AG09309 (cell line): ENCODE measurements at places on chromosomes 4 and X.
A peak's percentile ranks its signal among the peaks of the same experiment; 100 is the strongest.

DNA sequence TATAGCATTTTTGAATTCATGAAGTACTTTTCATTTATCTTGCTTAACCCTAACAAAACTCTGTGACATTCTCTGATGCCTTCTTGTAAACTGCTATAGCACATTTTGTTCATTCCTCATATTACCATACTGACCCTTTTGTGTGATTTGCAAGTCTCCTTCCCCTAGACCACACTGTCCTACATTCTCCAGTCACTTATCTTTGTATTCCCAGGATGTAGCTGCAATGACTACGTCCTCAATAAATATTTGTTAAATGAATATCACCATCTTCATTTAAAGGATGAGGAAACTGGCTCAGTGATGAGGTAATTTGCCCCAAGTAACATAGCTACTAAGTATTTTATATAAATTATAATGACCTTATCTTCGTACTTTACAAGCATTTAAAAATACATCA lies 11.9 kb downstream of the HUWE1 start:
- DNase-seq = no peak

DNA sequence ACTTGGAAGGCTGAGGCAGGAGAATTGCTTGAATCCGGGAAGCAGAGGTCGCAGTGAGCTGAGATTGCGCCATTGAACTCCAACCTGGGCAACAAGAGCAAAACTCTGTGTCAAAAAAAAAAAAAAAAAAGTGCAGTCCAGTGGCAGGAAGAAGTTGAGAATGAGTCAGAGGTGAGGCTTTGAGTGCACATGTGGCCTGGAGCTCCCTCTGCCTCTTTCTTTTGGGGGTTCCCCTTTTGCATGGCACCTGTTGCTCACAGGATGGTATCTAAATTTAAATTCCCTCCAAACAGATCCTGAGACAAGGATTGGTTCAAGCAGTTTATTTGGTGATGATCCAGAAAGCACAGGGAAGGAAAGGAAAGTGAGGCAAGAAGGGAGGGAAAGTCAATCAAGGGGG lies 151.4 kb upstream of the STX18 start:
- no peak for DNase-seq

DNA sequence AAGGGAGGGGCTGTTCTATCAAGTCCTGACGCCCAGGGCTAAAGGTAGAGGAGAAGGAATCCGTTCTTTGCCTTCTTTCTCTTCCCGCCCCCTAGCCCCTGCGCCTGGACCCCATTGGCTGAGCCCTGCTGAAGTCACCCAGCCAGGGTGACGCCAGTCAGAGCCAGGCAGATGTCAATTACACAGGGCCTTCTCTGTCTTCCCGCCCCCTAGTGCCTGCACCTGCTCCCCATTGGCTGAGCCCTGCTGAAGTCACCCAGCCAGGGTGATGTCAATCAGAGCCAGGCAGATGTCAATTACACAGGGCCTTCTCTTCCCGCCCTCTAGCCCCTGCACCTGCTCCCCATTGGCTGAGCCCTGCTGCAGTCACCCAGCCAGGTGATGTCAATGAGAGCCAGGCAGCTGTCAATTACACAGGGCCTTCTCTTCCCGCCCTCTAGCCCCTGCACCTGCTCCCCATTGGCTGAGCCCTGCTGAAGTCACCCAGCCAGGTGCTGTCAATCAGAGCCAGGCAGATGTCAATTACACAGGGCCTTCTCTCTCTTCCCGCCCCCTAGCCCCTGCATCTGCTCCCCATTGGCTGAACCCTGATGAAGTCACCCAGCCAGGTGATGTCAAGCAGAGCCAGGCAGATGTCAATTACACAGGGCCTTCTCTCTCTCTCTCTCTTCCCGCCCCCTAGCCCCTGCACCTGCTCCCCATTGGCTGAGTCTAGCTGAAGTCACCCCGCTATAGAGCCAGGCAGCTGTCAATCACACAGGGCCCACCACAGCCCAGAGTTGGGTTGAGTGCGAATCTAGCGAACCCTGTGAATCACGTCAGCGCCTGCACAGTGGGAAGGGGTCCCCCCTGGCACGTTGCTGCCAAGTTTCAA lies 46.4 kb downstream of the ASMT start:
- DNase-seq = no peak

GRCh38 chr4:169566021-169566818 lies 46.2 kb downstream of the NEK1 start:
- DNase-seq = peak; percentile 27

GRCh38 chr4:6546681-6547447 lies 28.1 kb upstream of the MAN2B2 start:
- DNase-seq = peak; percentile 16

DNA sequence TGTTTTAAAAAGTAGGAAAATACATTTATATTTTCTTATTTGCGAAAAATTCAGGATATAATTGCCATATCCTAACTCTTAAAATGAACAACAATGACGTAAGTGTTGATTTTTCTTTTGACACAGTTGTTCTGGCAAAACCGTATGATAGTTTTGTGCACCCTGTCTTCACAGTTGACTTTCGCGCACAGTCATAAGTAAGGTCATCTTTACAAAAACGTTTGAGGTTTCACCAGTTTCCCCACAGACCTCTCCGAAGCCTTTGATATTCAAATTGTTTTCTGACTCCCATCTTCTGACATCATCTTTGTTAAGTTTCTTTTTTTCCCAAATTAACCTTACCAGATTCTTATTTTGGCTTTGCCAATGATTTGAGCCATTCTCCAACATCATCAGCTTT lies 48.1 kb upstream of the ATXN3L start:
- DNase-seq = no peak

GRCh38 chr4:74098427-74098994 lies 484 bp downstream of the CXCL2 start:
- no peak for DNase-seq

DNA sequence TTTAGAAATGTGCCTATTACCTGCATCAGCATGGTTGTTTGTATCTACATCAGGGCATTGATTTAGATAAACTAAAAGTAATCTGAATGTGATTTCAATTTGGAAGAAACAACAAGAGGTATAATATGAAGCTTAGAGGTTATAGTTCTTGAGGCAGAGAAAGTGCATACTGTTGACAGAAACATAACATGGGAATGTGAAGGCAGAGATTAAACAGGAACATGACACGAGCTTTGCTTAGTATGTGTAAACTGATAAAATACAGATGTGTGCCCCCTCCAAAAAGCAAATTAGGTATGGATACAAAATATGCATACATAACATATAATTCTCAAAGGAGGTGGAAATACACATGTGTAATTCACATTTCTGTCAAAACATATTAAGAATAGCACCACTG lies 1180.2 kb upstream of the ADGRL3 start:
- DNase-seq = no peak

- DNase-seq = no peak
Measured at GRCh38 chr4:8698341-8699062, 105.9 kb downstream of the CPZ start.

DNA sequence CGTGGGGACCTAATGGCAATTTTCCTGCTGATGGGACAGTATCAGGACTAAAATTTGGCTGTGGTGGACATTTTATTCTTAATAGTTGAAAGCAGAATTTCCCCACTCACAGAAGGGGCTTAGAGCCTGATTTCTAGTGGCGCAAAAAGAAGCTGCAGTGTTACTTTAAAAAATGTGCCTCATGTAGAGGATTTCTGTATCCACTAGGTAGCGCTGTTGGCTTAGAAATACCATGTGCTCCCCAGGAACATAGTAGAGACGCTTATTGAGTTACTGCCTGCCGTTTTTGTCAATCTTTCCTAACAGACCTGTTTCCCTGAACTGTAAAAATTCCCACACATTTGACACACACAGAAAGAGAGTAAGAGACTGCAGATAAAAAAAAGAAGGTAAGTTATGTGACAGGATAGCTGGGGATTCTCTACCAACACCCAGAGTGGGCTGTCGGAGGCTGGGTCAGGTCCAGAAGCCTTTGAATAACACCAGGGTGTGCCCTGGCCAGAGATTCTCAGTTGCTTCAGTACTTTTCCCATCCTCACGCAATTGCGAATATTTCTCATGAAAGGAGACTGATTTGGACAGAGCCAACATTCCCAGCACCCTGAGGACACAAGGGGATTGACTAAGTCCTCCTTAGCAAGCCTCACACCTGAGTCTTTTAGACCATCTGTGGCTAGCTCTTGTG lies 88.4 kb downstream of the ZXDA start:
- DNase-seq = peak; percentile 29

GRCh38 chr4:151809716-151810115 lies 48.9 kb upstream of the GATB start:
- no peak for DNase-seq

DNA sequence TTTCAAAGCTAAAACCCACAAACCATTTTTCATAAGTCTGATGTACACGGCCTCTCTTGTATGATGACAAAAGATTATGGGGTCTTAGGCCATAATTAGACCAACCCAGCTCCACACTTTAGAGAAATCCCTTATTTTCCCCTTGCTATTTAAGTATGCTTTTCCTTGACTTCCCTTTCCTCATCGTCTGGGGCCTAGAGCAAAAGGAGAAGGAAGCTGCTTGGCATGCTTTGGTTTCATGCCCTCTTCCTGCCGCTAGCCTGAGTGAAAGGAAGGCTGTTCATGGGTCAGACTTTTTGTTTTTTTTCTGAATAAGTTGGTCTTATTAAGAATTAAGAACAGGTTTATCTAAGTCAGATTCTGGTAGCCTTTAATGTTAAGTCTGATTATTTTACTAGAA lies 10.6 kb upstream of the RASGEF1B start:
- DNase-seq = no peak

- DNase-seq = no peak
Measured at GRCh38 chrX:146433771-146434170, 375.8 kb upstream of the CXorf51B start.

GRCh38 chr4:164512124-164512523 lies 241.8 kb upstream of the SMIM31 start:
- DNase-seq = no peak

DNA sequence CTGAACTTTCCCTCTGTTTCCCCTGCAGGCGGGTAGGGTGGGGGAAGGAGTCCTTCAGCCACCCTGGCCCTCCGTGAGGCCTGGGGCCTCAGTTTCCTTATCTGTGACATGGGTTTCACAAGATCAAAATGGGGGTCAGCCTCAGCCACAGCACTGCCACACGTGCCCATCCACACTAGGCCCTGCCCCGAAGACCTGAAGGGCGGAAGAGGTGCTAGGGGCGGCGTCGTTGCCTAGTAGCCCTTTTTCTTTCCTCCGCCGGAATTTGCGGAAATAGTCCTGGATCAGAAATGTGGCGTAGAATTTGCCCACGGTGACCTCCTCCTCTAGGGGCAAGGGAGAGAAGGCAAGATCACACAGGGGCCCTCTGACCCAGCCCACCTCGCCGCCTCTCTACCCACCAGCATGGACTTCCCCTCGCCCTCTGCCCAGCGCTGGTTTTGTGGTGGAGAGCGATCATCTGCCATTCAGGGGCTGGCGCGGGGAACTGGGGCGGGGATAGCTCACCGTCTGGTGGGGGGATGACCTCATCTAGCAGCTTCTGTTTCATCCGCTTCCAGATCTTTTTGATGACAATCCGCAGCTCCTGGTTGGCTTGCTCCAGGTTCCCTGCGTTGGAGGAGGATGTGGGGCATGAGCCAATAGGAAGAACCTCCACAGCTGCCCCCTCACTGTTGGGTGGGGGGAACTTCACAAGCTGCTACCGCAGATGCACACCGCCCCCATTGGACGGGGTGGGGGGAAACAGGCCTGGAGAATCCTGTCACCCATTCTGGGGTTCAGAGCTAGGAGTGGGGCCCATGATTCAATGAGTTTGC lies 9.7 kb upstream of the SYP start:
- no peak for DNase-seq

- DNase-seq = no peak
Measured at GRCh38 chr4:139907001-139907809, 241.6 kb downstream of the MGST2 start.

GRCh38 chrX:71292669-71293365 lies 8.7 kb upstream of the ITGB1BP2 start:
- DNase-seq = no peak

DNA sequence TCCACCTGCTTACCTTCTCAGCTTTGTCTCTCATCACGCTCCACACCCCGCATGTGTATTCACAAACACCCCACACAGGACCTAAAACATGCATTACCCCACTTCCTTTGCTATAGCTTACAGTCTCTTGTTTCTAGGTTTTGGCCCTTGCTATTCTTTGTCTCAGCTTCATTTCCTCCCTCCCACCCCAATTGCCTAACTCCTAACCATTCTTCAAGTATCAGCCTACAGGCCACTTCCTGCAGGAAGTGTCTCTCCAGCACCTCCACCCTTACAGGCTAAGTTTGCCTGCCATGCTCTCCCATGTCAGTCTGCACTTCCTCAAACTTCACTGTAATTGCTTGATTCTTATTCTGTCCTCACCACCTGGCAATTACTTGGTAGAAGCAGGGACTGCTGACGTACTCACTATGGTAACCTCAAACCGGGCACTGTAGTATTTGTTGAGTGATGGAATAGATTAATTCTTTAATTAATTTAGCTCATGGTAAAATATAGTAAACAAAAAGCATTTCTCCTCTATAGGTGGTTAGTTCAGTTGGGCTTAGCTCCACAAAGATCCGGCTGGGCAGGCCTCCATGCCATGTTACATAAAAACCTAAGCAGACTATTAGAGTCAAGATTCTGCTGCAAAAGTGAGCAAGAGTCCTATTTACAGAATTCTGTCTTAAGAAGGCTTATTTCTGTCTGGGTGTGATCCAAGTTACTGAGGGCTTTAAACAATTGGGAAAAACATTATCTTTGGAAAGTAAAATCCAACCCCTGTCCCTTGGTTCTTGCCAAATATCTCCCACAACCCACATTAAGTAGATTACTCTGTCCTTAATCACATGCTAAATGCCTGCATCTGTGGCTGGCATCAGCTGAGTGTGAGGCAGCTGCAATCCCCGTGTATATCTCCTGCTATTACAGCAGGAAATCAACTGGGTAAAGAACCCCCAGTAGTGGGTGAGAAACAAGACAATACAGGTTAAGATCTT lies 124.7 kb upstream of the CPEB2 start:
- DNase-seq = no peak

- no peak for DNase-seq
Measured at GRCh38 chrX:113551919-113552318, 711.3 kb upstream of the AMOT start.

DNA sequence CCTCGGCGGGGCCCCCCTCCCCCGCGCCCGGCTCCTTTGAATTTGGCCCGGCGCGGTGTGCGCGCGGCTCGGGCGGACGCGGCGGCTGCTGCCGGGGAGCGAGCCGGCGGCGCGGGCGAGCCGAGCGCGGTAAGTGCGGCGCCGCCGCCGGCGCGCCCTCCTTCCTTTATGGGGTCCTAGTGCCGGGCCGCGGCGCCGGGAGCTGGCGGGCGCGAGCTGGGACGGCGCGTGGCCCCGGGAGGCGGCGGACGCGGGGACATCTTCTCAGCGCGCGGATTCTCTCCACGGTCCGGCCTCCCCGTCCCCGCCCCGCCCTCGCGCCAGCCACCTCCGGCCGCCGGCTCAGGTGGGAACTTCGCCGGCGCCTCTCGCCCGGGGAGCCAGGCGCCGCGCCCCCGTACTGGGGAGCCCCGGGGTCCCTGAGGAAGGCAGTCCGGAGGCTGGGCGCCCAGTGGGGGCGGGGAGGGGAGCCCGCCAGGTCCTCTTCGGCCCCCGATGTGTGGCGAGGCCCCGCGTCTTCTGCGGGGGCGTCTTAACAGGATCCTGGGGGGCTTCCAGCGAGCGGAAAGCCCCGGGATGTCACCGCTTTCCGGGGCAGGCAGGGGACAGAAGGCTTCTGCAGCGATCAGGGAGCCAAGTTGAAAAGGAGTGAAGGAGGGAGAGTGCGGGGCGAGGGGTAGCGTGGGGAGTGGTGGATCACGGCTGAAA lies 98.4 kb upstream of the TENM3 start:
- no peak for DNase-seq

- DNase-seq = peak; percentile 39
Measured at GRCh38 chr4:19689511-19689910, 562.2 kb upstream of the SLIT2 start.

- DNase-seq = no peak
Measured at GRCh38 chr4:825063-825970, 612 bp downstream of the CPLX1 start.

- DNase-seq = no peak
Measured at GRCh38 chr4:69485130-69485529, 10.6 kb downstream of the UGT2B4 start.
